Tracheal epithelial cell (primary cell): ENCODE measurements at places on chromosomes 13 and 19. TPM values are rescaled to one million over a fixed set of nuclear protein-coding genes. Genes with fewer than 3 reads are reported as not detected.

TUBB4A gene
- total RNA-seq, result 1.9 TPM in 1 of 2 replicates, not detected in the other

TMEM238 gene
- 9.6 and 24.3 TPM in 2 replicates for total RNA-seq

FAAP24 gene
- 0.96 and 3.2 TPM in 2 replicates for total RNA-seq

KLF12 gene
- total RNA-seq, result 4.5 and 8.0 TPM in 2 replicates

SLC17A7 gene
- total RNA-seq, result not detected in 2 replicates

ZNF69 gene
- 0.21 and 7.2 TPM in 2 replicates for total RNA-seq

C19orf85 gene
- total RNA-seq, result not detected in 2 replicates

IGSF23 gene
- 0.48 TPM in 1 of 2 replicates, not detected in the other for total RNA-seq

COX7A1 gene
- 0.48 and 3.0 TPM in 2 replicates for total RNA-seq

ALOX5AP gene
- total RNA-seq, result 1.2 TPM in 1 of 2 replicates, not detected in the other

RFPL4AL1 gene
- not detected in 2 replicates for total RNA-seq

ZNF234 gene
- 5.8 and 6.0 TPM in 2 replicates for total RNA-seq

FXYD7 gene
- not detected in 2 replicates for total RNA-seq
